ENCODE measurements at places on chromosomes 5 and 9. TPM values are rescaled to one million over a fixed set of nuclear protein-coding genes. Genes with fewer than 3 reads are reported as not detected.
A peak's percentile ranks its signal among the peaks of the same experiment; 100 is the strongest.

DNA sequence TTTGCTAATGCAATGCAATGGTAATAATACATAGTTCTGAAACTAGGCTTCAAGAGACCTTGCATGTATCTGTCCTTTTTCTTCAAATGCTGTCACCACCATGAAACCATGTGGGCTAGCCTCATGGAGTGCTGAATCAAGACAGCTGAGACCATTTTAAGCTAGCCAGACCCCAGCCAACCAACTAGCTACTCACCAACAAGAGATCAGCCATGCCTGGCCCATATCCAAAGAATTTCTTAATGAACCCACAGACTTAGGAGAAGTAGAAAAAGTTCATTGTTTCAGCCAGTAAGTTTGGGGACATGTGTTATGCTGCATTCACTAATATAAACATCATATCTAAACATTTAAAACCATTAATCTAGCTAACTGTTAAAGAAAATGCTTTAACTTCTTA is 139.8 kb upstream of the EDIL3 start:
- no peak for DNase-seq

DNA sequence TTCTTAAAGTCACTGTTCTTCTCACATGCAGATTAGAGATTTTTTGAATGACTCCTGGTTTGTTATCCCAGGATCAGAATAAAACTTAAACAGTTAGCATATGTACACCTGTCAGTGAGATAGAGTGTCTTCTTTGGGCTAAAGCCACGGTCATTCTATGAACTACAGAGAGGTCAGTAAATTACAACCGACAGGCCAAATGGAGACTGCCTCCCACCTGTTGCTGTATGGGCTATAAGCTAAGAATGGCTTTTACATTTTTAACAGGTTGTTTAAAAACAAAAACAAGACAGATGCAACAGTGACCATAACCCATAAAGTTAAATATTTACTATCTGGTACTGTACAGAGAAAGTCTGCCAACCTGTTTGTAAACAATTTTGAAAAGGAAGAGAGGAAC is 125.7 kb downstream of the ELAVL2 start:
- no peak for DNase-seq

DNA sequence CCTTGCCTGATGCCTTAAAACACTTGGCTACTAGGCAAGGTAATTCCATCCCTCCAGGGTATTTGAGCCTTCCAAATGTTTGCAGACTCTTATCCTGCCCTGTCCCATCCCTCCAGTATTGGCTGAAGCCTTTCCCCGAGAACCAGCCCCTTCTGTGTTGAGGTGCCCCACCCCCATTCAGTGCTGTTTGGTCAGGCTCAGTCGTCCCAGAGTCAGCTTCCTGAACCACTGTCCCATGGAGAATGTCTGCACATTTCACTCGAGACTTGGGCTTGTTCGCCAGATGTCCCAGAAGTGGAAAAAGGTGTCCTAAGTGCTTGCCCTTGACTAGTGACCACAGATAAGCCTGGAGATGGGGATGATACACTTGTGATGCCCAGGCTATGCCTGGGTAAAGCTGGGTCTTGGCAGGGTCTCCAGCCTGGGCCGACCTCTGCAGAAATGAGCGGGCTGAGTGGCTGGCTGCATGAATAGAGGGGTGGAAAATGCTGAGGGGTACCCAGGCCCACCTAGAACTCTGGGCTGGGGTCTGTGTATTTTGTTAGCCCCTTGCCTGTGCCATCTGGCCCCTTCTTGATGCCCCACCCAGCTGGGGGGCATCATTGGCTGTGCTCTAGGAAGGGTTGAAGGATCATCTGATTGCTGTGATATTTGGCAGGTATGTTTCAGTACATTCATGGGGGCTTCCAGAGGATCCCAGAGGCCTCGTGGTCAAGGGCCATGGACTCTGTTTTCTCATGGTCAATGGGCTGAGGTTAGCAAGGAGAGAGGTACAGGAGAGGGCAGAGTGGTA is 178.4 kb downstream of the MACROH2A1 start:
- peak; percentile 3 for DNase-seq

GRCh38 chr9:13705373-13705772 is 425.9 kb upstream of the MPDZ start:
- DNase-seq: no peak

DNA sequence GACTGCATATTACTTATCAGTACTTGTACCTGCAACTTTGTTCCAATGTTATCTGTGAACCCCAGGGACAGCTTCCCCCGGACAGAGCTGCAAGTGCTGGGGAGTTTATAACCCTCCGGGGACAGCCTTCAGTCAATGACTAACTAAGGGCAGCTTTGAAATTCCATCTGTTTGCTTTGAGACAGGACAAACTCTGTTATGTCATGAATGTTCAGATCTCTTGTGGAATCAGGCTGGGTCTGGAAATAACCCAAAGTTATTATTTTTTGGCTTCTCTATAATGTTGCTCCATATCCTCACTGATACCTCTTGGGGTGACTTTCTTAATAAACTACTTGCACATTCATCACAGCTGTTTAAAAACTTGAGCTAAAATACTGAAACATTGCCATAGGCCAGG is 617.5 kb upstream of the TLE4 start:
- DNase-seq: no peak

- no peak for DNase-seq
These were observed 97.5 kb downstream of the DMXL1 start for GRCh38 chr5:119168401-119168800.

DNA sequence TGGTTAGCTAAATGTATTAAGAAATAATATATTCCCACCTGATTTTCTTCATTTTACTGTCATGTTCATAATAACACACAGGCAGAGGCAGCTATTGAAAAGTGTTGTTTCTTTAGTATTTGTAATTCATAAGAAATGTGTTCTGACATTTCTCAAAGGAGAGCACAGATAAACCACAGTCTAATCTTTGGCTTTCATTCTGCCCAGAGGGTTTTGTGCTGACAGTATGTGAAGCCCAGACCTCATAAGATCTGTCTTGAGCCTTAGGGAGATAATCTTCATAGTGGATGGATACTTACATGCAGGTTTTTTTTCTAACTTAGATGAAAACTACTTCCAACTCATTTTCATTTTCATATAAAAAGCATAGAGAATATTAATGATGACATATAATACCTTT is 206.1 kb downstream of the CHSY3 start:
- no peak for DNase-seq

DNA sequence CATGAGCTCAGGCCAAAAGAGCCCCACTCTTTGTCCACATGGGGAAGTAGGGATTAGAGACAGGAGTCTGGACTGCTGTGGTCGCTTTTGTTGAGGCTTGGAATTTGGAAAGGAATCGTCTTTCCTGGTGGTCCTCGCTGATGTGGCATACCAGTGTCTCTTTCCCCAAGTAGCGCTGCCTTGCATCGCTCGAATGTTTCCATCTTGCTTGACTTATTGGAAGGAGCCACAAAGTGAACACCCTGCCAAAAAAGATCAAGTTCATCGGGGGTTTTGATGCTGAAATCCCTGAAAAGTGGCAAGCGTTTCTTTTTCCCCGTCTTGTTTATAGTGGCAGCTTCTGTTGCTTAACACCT is 161.3 kb downstream of the MACROH2A1 start:
- DNase-seq: no peak

- no peak for DNase-seq
These were observed 16.8 kb downstream of the NR6A1 start for GRCh38 chr9:124754289-124754688.

DNA sequence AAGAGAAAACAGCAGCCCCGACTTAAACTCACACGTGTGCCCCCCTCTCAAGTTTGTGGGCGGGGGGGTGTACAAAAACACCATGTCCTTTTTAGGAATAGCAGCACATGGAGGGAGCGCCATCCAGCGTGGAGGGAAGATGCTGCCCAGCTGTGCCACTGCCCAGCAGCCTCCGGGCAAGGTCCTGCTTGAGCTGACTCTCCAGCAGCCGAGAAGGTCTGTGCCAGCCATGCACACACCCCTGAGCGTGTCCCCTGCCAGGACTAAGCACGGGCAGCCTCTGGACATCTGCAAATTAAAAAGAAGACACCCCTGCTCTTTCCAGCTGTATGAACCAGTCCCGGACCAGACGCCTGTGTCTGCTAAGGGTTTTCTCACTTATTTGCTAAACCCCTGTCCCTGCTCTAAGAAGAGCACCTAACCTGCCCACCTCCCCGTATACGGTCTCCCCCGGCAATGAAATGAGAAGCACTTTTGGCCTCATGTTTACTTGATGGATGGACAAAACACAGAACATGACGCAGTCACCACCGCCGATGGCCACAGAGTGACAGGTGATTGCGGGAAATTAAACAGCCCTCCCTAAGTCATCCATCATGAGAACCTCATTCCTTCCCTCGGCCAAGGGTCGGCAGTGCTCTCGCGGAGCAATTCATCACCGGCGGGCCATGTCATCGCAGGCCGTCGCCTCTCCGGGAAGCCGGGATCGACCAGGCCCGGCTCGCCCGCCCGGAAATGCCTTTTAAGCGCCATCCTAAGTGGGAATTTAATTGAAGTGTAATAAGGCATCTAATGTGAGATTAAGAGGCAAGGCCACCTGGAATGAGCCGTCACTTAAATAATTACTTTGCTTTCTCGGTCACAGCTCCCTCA is 96.9 kb downstream of the OLFM1 start:
- DNase-seq: no peak

DNA sequence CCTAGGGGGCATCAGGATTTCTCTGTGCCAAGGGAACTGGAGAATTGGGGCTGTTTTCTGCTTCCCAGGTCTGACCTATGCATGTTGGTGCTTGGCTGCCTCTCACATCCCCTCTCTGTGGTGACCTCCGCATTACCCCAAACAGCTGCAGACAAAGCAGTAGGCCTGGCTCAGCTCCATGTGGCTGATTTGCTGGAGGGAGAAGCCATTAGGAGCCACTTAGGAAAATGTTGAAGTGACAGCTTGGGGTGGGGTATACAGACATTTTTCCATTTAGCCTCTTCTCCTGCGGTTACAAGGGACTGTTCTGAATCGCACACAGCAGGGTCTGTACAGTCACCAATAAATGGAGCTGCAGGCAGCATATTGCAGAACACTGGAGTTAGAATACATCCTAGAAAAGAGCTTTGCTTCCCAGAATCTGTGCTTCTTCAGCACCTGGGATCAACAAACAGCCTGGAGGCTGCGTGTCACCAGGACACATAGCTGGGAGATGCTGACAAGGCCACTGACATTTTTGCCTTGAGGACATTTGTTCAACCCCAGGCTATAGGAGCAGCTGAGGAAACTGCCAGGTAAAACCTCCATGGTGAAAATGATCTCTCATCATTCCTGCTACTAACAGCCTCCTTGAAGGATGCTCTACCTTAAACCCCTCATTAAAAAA is 335.3 kb downstream of the DIRAS2 start:
- DNase-seq: no peak

- no peak for DNase-seq
These were observed 1543.4 kb downstream of the EFNA5 start for GRCh38 chr5:106127341-106127781.

DNA sequence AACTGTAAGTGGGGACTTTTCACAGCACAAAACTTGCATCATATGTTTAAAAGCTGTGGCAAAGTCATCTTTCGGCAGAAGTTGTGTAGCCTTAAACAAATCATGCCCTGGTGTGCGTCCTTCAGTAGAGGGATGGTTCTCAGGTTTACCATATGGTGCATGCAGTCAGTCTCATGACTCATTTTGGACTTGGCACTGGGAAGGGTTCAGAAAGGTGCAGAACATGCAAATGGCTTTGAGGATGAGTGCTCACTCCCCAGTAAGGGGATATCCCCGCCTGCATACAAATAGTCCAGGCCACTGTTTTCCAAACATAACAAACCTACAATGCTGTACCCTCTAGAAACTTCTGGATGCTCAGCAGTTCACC is 260.3 kb downstream of the NDUFS4 start:
- DNase-seq: no peak

GRCh38 chr5:82174128-82174918 is 103.8 kb downstream of the RPS23 start:
- DNase-seq: peak; percentile 76

DNA sequence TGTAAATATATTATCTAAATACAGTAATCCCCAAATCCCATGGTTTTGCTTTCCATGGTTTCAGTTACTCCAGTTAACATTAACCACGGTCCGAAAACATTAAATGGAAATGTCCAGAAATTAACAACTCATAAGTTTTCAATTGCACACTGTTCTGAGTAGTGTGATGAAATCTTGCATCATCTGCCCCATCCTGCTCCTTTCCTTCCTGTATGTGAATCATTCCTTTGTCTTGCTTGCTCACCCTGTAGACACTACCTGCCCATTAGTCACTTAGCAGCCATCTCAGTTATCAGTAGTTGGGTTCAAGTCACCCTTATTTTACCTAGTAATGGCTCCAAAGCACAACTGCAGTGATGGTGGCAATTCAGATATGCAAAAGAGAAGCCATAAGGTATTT is 1568.5 kb upstream of the WWC1 start:
- no peak for DNase-seq

GRCh38 chr5:103298607-103299188 is 40.1 kb downstream of the MACIR start:
- no peak for DNase-seq

GRCh38 chr5:31453522-31453921 is 78.4 kb downstream of the DROSHA start:
- DNase-seq: no peak

DNA sequence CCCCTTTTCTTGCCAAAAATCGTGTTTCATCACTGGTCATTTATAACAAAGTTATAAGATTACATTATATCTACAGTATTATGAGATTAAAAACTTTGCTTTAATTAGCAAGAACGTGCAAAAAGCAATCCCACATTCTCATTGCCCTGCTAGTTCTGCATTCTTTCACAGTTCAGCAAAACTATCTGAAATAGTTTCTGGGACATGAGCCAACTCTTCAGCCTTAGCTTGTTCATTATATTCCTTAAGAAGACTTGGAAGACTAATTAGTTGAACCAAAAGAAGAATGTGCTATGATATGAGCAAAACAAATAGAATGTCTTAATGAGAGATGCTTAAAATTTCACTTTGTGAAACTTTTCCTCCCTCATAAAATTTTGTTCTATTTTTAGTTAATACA is 76.7 kb downstream of the ITGA1 start:
- DNase-seq: no peak

- no peak for DNase-seq
These were observed 158.4 kb downstream of the COL23A1 start for GRCh38 chr5:178431782-178432165.

DNA sequence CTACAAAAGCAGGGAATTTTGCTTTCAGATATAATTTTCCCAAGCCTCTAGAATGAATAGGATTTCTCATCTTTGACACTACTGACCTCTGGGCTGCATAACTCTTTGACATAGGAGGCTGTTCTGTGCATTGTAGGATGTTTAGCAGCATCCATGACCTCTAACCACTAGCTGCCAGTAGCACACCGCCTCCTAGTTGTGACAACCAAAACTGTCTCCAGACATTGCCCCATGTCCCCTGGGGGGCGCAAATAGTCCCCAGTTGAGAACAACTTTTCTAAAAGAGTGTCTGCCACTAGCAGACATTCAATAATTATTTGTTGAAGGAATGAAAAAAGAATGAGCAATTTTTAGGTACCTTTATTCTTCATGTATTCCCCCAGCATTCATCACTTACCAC is 51.8 kb downstream of the POU4F3 start:
- no peak for DNase-seq

The CATSPER3 gene
- 0.45 TPM for total RNA-seq

The PCDH12 gene
- total RNA-seq: 1.7 TPM

The WDR38 gene
- not detected for total RNA-seq

The CHSY3 gene
- total RNA-seq: not detected

The ZDHHC11 gene
- 6.2 TPM for total RNA-seq

The RETREG1 gene
- total RNA-seq: 10.1 TPM

The SEC16A gene
- total RNA-seq: 57.0 TPM

The C9orf153 gene
- 0.26 TPM for total RNA-seq

The ELOVL7 gene
- 0.38 TPM for total RNA-seq

The TRAPPC13 gene
- 22.4 TPM for total RNA-seq

All from activated CD4-positive, alpha-beta memory T cell treated with anti-CD3 and anti-CD28 coated beads for 36 hours (primary cell).